Ammon's horn (tissue), 1 donor: ENCODE measurements at places on chromosomes 1 and 21.

DNA sequence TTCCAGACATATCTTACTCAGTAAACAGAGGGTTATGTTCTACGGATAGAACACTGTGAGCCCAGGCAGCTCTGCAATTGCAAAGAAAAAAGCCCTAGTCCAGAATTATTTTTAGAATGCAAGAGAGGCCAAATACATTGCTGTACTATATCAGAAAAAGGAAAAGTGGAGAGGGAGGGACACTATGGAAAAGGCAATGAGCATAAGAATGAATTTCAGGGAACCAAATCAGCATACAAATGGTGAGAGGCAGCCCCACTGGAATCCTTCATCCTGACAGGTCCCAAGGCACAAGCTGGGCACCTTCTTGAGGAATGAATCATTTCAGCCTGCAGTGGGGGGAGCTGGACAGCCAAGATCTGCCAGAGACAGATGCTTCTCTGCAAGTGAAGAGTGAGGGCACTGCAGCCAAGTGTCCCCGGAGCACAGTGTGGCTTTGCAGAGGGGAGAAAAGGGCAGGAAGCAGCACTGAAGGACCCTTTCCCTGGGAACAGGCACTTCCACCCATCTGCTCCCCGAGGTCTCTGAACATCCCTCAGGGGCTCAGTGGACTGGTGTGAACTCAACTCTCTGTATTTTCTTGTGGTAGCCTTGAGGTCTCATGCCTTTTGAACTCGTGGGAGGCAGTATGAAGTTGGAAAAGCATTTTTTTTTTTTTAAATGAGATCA lies 115.6 kb downstream of the XCL2 start:
- peak; percentile 36 for DNase-seq

GRCh38 chr21:42118901-42119300 lies 47.8 kb downstream of the UMODL1 start:
- no peak for DNase-seq

DNA sequence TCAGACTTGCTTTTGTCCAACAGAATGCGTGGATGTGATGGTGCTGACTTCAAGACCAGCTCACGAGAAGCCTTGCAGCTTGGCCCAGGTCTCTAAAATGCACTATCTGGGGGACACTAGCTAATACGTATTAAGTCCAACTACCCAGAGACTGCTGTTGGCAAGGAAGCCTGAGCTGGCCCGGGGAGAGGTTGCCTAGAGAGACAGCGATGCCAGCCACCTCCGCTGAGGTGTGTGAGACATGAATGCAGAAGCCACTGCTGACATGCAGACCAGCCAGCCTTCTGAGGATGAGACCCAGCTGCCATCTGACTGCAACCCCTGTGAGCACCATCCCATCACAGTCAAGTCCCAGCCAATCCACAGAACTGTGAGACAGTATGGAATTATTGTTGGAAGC lies 32.5 kb downstream of the THAP3 start:
- no peak for DNase-seq

- DNase-seq = no peak
These were observed 577.6 kb downstream of the MATN1 start for GRCh38 chr1:30145723-30146303.

DNA sequence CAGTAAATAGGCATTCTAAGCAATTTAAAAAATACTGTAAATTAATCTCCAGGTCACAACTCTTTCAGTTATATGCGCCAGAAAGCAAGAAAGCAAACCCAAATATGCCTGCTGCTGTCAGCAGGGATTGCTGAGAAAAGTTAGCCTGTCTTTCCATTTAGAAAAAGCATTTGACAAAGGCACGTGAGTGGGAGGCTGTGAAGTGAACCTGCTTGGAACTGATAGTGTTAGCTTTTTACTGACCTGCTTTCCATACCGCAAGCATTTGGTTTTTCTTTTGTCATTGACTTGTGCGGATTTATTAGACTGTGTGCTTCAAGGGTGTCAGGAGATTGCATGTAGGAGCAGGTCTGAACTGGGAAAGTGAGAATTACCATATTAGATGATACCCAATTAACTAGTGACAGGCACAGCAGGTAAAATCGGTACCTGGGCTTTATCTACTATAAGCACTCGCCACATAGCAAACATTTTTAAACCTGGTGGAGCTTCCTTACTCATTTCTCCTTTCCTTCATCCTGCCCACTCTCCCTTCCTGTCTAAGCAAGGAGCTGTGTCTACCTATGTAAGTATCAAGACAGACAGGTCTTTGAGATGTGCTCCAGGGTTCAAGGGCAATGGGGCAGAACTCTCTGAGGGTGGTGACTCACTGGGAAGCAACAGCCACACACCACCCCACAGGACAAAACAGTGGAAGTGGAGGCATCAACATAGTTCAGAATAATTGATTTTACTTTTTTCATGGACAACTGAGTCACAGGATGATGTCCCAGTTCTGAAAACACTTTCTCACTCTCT lies 323.9 kb downstream of the DISC1 start:
- DNase-seq = no peak

DNA sequence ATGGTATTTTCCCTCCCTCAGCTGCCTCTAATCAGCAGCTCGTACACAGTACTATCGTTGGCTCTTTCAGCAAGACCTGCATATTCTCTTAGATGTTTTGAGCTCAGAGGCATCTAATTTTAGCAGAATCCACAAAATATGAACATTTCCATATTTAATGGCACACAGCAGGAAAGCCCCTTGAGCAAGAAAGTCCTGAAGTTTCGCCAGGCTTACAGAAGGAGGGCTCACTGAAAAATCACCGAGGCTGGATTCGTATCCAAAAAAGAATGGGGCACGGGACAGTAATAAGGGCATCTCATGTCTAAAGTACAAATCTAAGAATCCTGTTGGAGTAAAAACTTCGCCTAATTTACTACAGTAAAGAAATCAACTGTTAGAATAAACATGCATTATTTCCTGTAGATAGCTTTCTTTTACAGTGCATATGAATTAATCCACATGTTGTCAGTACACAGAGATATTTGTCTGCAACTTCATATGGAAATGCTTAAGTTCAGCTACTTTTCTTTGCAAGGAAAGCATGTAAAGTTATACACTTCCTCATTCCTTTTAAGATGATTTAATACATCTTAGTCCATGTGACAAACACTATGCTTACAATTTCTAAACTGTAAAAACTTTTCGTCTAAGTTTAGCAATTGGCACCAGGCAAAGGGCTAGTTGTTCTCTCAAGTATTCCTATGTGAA lies 1205.3 kb upstream of the ADGRL4 start:
- no peak for DNase-seq

DNA sequence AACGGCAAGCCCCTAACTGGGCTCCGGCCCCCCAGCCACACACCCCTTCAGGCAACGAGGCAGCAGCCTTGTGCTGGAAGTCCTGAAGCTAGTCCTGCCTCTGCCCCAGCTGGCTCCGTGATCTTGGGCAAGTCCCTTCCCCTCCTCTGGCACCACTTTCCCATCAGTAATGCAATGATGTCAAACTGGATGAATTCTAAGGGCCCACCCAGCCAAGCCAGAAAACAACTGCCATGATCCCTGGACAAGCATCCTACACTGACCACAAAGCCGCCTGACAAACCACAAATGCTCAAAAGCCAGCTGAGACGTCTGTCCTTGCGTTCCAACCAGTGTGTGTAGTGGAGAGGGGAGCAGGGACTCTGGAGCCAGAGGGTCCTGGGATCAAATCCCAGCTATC lies 26.8 kb downstream of the IFFO2 start:
- DNase-seq = no peak

- DNase-seq = no peak
These were observed 207.5 kb downstream of the MATN1 start for GRCh38 chr1:30515755-30516484.

DNA sequence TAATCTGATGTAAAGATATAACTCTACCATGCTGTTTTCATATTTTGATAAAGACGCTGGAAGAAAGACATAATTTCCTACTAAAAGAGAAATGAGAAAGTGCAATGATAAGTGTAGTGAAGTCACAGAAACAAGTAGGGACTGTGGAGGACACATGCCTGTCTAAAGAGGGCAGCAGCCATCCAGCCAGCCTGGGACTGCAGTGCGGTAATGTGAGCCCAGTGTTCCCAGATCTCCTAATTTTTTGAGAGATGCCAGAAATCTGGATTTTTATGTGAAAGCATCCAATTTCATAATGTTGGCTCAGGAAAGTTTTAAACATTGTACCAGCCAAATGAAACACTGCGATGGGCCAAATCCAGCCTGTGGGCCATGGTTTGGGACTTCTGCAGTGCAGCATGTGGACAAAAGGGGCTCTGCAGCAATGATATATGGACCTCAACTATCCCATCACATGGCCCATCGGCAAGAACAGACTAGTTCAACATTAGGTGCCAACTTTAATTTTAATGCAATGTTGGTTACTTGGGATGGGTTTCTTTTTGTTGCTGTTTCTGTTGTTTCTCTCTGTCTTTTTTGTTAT lies 329.5 kb downstream of the LTN1 start:
- no peak for DNase-seq

GRCh38 chr1:173422456-173422976 lies 54.6 kb upstream of the PRDX6 start:
- no peak for DNase-seq

- DNase-seq = no peak
These were observed at the start of gene CORT for GRCh38 chr1:10449751-10450150. CORT (plus strand) TSS chr1:10450031; CDS start chr1:10450224, 193 bp downstream.

DNA sequence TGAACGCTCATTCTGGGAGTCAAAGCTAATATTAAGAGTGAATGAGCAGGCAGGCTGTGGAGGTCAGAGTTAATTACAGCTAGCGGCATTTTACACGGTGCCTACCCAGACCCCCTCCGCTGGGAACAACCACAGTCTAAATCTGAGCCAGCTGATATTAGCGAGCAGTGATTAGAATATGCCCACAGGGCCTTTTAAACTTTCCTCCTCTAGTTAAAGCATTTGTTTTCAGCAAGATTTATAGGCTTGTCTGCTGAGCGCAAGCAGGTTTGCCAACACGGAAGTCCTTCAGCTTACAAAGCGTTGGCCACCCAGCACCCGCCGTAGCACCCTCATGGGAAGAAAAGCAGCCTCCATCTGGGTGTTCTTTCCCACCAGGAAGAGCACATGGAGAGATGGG lies 72.1 kb downstream of the LMX1A start:
- no peak for DNase-seq

- no peak for DNase-seq
These were observed 40.2 kb upstream of the SGIP1 start for GRCh38 chr1:66493731-66494130.

DNA sequence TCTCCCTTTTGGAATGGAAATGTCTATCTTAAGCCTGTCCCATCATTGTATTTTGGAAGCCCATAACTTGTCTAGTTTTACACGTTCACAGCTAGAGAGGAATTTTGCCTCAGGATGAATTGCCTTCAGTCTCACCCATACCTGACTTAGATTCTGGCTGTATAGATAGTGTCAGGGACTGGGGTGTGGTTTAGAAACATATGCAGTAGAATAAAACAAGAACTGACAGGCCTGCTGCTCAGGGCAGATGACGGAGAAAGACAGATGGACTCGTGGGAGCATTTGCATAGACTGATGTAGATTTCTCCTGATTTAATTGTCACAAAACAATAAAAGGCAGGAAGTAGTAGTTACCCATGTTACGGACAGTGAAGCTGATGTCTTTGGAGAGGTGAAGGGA lies 166.7 kb downstream of the UCK2 start:
- peak; percentile 35 for DNase-seq

GRCh38 chr21:18986197-18986596 lies 582.6 kb upstream of the TMPRSS15 start:
- DNase-seq = peak; percentile 54

GRCh38 chr1:21935393-21935804 lies 1.7 kb downstream of the HSPG2 start:
- no peak for DNase-seq

DNA sequence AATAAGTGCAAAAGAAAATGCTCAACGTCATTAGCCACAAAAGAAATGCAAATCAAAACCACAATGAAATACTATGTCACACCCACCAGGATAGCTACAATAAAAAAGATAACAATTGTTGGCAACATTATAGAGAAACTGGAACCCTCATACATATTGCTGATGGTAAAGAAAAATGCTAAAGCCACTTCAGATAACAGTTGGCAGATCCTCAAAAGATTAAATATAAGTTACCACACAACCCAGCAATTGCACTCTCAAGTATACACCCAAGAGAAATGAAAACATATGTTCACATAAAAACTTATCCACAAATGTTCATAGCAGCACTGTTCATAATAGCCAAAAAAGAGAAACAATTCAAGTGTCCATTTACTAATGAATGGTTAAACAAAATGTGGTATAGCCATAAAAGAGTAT lies 20.7 kb downstream of the TRIM33 start:
- no peak for DNase-seq

DNA sequence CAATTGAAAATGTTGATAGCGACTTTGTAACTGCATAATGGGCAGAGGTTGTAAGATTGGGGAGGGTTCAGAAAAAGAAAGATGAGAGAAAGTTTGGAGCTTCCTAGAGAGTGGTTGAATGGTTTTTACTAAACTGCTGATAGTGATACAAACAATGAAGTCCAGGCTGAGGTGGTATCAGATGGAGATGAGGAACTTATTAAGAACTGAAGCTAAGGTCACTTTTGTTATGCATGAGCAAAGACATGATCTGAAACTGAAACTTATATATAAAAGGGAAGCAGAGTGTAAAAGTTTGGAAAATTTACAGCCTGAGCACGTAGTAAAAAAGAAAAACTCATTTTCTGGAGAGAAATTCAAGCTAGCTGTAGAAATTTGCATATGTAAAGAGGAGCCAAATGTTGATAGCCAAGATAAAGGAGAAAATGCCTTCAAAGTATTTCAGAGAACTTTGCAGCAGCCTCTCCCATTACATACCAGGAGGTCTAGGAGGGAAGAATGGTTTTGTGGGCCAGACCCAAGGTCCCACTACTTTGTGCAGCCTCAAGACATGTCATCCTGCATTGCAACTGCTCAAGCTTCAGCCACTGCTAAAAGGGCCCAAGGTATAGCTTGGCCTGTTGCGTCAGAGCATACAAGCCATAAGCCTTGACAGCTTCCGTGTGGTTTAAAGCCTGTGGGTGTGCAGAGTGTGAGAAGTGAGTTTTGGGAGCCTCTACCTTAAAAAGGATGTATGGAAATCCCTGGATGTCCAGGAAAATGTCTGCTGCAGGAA lies 843.9 kb downstream of the AMY1C start:
- peak; percentile 3 for DNase-seq

- no peak for DNase-seq
These were observed 647.1 kb downstream of the PTPRU start for GRCh38 chr1:29883411-29883832.

GRCh38 chr1:160137216-160137862 lies 14.1 kb upstream of the ATP1A4 start:
- DNase-seq = no peak

GRCh38 chr1:119673171-119673940 lies 25.3 kb upstream of the ZNF697 start:
- no peak for DNase-seq
